ENCODE measurements at places on chromosomes 13 and 19.

GRCh38 chr19:18869023-18869618 is 26.8 kb downstream of the CERS1 start:
- DNase-seq = no peak

- no peak for DNase-seq
These were observed 5.0 kb upstream of the C13orf46 start for GRCh38 chr13:113978741-113979481.

GRCh38 chr13:101231751-101232428 is 184.4 kb downstream of the NALCN start:
- DNase-seq = no peak

DNA sequence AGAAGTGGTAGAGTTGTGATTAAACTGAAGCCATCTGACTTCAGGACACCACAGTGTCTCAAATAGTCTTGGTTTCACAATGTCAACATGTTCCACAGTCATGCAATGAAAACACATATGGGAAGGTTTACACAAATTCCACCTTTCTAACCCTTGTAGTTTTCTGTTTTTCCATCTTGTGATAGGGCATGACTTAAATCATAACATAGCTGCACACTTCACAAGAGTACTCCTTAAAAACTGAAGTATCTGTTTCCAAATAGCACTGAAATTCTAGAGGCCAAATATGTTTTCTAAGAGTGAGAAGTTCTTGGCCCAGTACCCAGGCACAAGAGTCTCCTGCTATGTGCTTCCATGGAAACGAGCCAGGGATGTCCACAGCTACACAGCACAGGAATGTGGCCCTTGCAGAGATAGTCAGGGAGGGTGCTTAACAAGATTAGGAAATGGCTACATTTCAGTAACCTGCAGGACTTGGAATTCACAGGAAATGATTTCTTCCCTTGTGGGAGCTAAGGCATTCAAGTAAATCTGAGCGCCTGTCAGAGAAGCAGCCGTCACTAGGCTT is 269.1 kb downstream of the NDFIP2 start:
- DNase-seq = no peak

GRCh38 chr13:36822785-36823184 is 3.8 kb downstream of the RFXAP start:
- no peak for DNase-seq

- DNase-seq = no peak
These were observed 199.1 kb downstream of the DCT start for GRCh38 chr13:94280349-94280748.

DNA sequence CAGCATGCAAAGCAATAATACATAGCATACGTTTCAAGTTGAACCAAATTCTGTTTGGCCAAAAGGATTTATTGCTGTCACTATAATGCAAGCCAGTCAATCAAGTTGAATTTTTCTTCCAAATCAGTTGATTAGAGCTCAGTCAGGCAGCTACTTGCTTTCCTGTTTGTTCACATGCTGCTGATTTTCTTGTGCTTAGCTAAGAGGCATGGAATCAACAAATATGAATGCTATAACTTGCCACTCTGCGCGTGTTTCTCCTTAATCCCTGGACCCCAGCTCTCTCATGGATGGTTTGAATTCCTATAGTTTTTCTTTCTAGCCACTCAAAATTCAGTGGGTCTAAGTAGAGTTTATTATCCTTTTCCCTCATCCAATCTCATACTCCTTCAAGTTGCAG is 311.3 kb downstream of the KLF5 start:
- no peak for DNase-seq

Data from esophagus squamous epithelium (tissue), 5 donors.